ENCODE measurements at places on chromosomes 11 and 22.

GRCh38 chr11:40306938-40307548, 1152.4 kb downstream of the LRRC4C start:
- peak; percentile 50 for DNase-seq

- no peak for DNase-seq
Observed at GRCh38 chr11:67592880-67593564, 9.4 kb downstream of the GSTP1 start.

- DNase-seq, result no peak
Observed at GRCh38 chr11:29389793-29390192, 627.0 kb downstream of the KCNA4 start.

- no peak for DNase-seq
Observed at GRCh38 chr22:17272511-17272991, 53.3 kb upstream of the ADA2 start.

DNA sequence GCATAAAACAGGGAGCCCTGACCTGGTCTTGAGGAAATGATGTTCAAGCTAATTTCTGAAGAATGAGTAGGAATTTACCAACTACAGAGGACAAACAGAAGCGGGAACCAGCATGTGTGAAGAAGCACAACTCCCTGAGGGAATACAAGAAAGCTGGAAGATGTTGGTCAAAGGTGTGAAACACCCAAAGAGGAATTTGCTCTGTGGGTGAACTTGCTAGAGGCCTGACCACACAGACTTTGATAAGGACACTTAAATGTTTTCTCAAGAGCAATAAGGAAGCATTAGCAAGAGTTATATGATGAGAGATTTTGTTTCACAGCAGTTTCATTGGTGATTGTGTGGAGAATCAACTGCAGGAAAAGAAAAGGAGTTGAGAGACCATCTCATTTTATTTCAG, 17.6 kb downstream of the SLC5A12 start:
- no peak for DNase-seq

DNA sequence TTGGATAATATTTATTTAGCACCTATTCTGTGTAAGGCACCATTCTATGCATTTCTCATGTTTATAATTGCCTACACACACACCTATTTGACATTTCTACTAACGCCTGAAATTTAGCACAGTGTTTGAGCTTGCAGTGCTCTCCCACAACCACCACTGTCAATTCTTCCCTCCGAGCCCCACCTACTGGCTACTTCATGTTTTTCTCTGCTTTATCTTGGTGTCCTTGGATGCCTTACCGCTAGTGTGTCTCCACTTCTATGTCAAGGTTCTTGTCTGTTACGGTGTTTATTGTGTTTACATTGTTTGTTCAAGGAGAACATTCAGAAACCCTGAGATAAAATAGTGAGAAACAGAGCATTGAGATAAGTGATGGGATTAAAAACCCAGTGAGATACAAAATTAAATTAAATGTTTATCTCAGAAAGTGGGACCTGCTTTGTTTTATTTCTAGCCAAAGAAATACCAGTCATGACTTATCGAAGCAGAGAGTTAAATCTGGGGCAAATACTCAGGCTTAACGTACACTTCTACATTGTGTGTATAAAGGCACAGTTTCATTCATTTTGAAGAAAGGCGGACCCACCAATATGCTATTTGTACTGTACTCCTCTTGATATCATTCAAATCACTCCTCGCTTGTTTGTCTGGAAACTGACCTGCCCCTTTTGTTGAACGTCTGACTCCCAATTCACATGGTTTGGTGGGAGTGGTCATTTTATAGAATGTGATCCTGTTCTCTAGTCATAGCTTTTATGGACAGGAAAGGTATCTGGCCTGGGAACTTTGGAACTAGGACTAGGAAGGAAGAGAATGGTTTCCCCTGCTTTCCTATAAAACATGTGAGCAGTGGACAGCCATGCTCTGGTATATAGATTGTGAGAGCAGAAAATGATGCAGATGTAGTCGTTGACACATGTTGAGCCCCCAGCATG, 39.2 kb upstream of the SLC36A4 start:
- DNase-seq, result no peak

- DNase-seq, result no peak
Observed at GRCh38 chr22:48579043-48579927, 1248.4 kb downstream of the BRD1 start.

- DNase-seq, result no peak
Observed at GRCh38 chr22:24975125-24975640, 22.7 kb downstream of the KIAA1671 start.

GRCh38 chr11:120173807-120174206, 35.9 kb upstream of the TRIM29 start:
- no peak for DNase-seq

GRCh38 chr22:47301820-47302475, 539.5 kb downstream of the TBC1D22A start:
- DNase-seq, result no peak

GRCh38 chr11:67114275-67114896, 4.7 kb upstream of the KDM2A start:
- DNase-seq, result no peak

- DNase-seq, result no peak
Observed at GRCh38 chr22:25390297-25391240, 171.1 kb downstream of the CRYBB2 start.

DNA sequence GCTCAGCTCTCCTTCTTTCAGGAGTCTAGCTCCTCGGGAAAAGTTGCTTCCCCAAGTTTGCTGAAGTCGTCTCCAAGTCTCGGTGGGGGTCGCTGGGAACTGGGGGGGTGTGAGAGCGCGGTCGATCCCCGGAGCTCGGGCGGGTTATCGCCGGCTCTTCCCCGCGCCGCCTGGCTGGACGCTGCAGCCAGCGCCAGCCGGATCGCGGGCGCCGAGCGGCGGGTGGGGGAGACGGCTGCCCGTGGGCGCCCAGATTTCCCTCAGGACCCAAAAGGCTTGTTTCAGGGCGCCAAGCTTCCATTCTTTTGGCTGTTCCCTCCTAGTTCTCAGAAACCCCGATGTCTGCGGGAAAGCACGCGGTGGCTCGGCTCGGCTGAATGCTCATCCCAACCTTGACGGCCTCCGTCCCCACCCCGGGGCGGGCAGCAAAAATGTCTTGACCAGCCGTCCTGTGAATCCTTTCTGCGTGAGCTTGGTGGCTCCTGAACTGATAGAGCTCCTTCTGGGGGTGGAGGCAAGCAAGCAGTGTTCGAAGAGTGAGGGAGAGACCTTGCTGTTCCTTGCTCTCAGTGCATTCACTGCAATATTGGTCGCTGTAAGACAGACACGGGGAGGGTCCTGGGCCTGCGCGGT, 1.7 kb downstream of the ZBTB16 start:
- no peak for DNase-seq

DNA sequence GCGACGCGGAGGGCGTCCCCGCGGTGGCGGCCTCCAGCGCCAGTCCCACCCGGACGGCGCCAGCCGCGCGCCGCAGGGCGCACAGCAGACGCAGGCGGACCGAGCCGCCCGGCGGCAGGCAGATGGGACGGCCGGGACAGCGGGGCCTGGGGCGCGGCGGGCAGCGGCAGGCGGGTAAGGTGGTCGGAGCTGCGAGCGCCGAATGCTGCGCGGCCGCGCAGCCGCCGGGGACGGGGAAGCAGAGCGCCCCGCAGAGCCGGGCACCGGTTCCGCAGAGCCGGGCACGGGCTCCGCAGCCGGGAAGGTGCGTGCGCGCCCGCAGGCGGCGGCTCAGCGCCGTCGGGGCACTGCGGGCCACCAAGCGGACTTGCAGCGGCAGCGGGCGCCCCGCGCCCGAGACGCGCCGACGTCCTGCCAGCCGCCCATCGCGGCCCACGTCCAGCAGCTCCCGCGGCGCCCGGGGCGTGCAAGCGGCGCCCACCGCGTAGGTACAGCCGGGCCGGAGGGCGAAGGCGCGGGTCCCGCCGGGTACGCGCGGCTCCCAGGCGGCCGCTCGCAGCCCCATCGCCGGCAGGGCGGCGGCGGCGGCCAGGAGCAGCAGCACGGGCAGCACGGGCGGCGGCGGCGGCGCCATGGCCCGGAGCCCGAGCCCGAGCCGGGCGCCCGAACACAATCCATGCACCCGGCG, 739 bp downstream of the CELSR1 start:
- DNase-seq, result no peak

- DNase-seq, result no peak
Observed at GRCh38 chr22:48340727-48341709, 1486.7 kb downstream of the BRD1 start.

DNA sequence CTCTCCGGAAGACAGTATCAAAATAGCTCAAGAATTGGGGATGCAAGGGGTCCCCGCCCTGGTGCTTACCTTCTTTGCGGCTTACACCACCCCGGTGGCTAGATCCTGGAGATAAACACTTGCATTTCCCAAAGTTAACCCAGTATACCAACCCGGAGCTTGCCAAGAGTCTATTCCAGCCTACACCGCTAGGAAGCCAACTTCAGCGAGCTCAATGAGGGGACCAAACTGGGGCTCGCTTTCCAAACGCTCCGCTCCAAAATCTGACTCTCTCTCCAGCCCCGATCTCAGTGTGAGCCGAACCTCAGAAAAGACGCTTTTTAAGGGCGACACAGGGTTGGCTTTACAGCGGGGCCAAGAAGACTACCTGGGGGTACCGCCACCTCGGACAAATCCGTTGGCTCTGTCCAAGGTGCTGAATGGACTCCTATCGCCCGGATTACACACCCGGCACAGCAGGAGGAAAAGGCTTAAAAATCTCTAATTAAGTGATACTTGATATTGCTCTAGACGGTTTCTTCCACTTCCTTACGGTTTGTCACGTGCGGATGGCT, 20.1 kb upstream of the BDNF start:
- no peak for DNase-seq

- no peak for DNase-seq
Observed at GRCh38 chr11:31474083-31474482, 35.3 kb downstream of the IMMP1L start.

Measured in SW 1271 (cell line).